Adrenal gland (tissue), 19 donors: ENCODE measurements at places on chromosomes 1 and 21. TPM values are rescaled to one million over a fixed set of nuclear protein-coding genes. Genes with fewer than 3 reads are reported as not detected.
A peak's percentile ranks its signal among the peaks of the same experiment; 100 is the strongest.

DNA sequence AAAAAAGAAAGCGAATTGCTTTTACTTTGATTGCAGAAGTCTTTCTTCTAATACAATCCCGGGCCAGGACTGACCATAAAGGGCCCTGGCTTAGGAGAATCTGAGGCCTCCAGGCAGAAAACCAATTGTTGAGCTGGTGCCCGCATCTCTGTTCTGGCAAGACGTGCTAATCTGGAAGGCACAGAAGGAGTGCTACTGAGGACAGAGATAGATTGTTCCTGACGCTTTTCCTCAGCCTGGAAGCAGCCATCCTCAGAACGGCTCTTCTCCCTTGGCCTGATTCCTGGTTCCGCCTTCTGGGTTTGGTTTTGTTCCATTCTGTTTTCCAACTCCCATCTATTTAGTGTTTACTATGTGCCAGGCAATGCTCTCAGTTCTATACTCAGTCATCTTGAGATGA is 44.8 kb upstream of the SPOCD1 start:
- no peaks in the 10 kb centered on the region for H3K4me1 ChIP-seq
- DNase-seq: no peak
- H3K27me3 ChIP-seq: no peaks in the 10 kb centered on the region

GRCh38 chr1:244768186-244768585 is 67.3 kb upstream of the COX20 start:
- H3K4me1 ChIP-seq: no peaks in the 10 kb centered on the region
- no peak overlapping the region for H3K27ac ChIP-seq
- no peaks in the 10 kb centered on the region for H3K27me3 ChIP-seq
- DNase-seq: no peak
- no peak overlapping the region for H3K4me3 ChIP-seq
- no peaks in the 10 kb centered on the region for H3K36me3 ChIP-seq

DNA sequence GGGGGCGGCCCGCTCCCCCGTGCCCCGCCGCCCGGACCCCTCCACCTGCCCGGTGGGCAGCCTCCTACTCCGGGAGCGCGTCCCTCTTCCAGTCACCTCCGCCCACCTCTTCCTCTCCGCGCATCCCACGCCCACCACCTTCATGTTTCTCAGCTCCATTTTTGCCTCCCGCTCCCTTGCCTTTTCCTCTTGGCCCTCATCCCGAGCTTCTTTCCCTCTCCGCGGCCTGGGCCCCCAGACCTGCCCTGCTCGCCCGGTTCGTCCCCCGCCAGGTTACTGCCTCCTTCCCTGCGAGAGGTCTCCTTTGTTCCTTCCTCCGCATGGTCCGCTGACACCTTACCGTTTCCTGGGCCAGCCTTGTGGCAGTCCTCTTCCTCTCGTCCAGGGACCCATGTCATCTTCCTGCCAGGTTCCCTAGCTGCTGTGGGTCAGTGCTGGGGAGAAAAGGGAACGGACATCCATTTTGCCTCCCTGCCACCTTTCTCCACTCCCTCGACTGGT is 563 bp downstream of the QSOX1 start:
- H3K27ac ChIP-seq: no peak overlapping the region
- H3K4me3 ChIP-seq: peak overlapping the region; percentile 80
- no peaks in the 10 kb centered on the region for H3K27me3 ChIP-seq
- peaks cover 37% of the 10 kb centered on the region for H3K4me1 ChIP-seq
- DNase-seq: peak; percentile 38
- H3K36me3 ChIP-seq: no peaks in the 10 kb centered on the region

DNA sequence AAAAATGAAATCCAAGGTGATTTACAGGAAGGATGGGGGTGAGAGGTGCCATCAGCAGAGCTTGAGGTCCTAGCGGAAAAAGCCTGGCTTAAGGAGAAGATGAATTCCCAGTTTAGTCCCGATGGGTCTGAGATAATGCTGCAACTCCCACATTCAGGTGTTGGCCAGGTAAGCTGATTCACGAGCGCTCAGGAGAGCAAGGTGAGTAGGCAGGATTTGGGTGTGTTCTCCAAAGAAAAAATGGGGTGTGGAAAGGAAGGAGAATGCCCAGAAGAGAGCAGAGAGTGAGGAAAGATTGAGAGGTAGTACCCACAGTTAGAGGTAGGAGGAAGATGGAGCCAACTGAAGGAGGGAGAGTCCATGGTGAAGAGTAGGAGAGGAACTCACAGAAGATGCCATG is 12.5 kb downstream of the RIMS3 start:
- no peaks in the 10 kb centered on the region for H3K4me1 ChIP-seq
- DNase-seq: no peak
- no peaks in the 10 kb centered on the region for H3K27me3 ChIP-seq
- no peaks in the 10 kb centered on the region for H3K36me3 ChIP-seq
- no peak overlapping the region for H3K27ac ChIP-seq

DNA sequence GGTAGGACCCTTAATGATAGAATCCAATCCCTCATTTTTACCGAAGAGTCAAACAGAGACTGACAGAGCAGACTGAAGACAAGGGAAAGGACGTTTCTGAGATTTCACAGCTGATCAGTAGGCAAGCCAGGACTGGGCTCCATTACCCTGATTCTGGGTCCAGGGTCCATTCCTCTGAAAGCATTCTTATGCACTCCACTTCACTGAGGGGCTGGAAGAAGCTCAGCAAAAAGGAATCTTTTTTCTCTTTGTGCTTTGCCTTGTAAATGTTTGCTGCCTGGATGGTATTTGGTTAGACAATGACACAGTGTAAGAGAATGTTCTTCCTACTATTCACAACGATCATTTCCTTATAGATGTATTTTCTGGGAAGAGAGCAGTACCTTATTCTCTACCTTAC is 331.3 kb upstream of the PROX1 start:
- H3K4me3 ChIP-seq: no peak overlapping the region
- no peak overlapping the region for H3K27ac ChIP-seq
- no peaks in the 10 kb centered on the region for H3K36me3 ChIP-seq
- no peaks in the 10 kb centered on the region for H3K4me1 ChIP-seq

DNA sequence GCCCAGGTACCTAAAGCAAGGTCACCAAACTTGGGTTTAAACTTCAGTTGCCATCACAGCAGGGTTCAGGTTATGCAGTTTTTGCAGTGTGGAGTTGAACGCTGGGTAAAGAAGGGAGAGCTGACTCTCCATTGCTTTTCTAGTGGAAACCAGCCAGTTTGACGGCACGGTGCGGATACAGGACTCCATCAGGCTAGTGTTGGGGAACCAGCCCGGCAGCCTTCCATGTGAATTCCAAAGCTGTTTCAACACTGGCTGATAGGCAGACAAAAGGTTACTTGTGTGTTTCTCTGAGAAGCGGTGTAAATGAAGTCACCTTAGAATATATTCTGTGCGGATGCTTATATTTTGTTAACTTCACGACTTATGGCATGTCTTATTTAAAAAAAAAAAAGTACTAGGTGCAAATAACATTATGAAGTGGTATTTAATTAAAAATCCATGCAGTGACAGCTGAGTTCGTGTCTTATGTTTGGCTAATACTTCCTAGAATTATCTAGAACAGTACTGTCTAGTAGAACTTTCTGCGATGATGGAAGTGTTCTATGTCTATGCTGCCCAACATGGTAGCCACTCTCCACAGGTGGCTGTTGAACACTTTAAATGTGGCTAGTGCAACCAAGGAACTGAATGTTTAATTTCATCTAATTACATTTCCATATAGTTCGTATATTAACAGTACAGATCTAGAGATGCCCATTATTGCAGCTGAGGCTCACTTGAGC is 29.9 kb upstream of the RCAN3 start:
- no peaks in the 10 kb centered on the region for H3K36me3 ChIP-seq
- no peaks in the 10 kb centered on the region for H3K4me1 ChIP-seq
- H3K27me3 ChIP-seq: no peaks in the 10 kb centered on the region
- no peak overlapping the region for H3K4me3 ChIP-seq

DNA sequence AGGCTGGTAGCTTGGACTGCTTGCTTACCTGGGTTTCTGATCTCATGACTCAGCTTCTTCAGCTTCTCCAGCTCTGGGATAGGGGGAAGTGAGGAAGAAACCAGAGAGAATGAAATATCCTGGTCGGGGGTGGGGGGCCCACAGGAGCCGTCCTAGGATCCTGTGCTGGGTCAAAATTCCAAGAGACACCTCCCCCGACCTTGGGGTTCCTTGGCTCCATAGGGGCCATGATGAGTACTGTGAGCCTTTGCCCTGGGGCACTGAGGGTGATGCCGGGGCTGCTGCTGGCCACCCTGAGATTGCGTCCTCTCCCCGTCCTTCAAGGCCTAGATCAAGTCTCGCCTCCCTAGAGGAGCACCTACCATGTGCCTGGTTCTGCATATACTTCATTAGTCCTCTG is 40.0 kb downstream of the MYOM3 start:
- no peak for DNase-seq
- H3K4me1 ChIP-seq: no peaks in the 10 kb centered on the region
- no peaks in the 10 kb centered on the region for H3K27me3 ChIP-seq
- no peak overlapping the region for H3K27ac ChIP-seq

GRCh38 chr1:214918745-214919144 is 163.8 kb upstream of the KCNK2 start:
- H3K27me3 ChIP-seq: no peaks in the 10 kb centered on the region
- DNase-seq: no peak
- no peak overlapping the region for H3K4me3 ChIP-seq
- H3K27ac ChIP-seq: no peak overlapping the region

GRCh38 chr1:47759936-47760629 is 237.1 kb downstream of the TRABD2B start:
- no peaks in the 10 kb centered on the region for H3K27me3 ChIP-seq
- no peak overlapping the region for H3K4me3 ChIP-seq
- H3K36me3 ChIP-seq: no peaks in the 10 kb centered on the region
- no peaks in the 10 kb centered on the region for H3K4me1 ChIP-seq
- H3K27ac ChIP-seq: no peak overlapping the region

GRCh38 chr1:192395895-192396294 is 79.1 kb downstream of the RGS21 start:
- H3K36me3 ChIP-seq: no peaks in the 10 kb centered on the region
- no peaks in the 10 kb centered on the region for H3K27me3 ChIP-seq

DNA sequence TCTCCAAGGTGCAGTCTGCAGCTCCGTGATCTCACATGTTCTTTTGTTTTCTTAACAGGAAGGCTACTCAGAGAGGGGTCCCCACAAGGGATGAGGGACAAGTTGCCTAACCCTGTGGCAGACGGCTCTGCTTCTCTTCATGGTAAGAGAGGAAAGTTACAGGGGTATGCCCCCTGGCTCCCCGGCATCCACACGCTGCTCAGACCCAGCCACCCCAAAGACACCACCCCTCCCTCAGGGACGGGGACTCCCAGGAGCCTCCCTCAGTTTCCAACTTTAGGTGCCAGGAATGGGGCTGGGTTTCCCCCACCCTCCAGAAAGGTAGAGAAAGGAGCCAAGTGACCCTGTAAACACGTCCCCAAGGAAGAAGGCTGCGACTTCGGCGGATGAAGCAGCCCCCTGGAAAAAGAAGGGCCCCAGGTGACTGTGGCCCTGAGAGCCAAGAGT is 19.7 kb downstream of the OPTC start:
- no peaks in the 10 kb centered on the region for H3K27me3 ChIP-seq
- H3K4me3 ChIP-seq: no peak overlapping the region
- no peaks in the 10 kb centered on the region for H3K36me3 ChIP-seq

GRCh38 chr1:115089420-115090185 is at the start of gene TSPAN2:
TSS of gene TSPAN2 (minus strand) at chr1:115089503. CDS start at chr1:115089432, 71 bp downstream.
- H3K4me3 ChIP-seq: peak within 1 kb of the TSS; percentile 58
- no peaks in the 10 kb centered on the region for H3K4me1 ChIP-seq
- peak; percentile 27 for DNase-seq
- H3K27ac ChIP-seq: no peak within 1 kb of the TSS
- no peaks in the 10 kb centered on the region for H3K36me3 ChIP-seq

DNA sequence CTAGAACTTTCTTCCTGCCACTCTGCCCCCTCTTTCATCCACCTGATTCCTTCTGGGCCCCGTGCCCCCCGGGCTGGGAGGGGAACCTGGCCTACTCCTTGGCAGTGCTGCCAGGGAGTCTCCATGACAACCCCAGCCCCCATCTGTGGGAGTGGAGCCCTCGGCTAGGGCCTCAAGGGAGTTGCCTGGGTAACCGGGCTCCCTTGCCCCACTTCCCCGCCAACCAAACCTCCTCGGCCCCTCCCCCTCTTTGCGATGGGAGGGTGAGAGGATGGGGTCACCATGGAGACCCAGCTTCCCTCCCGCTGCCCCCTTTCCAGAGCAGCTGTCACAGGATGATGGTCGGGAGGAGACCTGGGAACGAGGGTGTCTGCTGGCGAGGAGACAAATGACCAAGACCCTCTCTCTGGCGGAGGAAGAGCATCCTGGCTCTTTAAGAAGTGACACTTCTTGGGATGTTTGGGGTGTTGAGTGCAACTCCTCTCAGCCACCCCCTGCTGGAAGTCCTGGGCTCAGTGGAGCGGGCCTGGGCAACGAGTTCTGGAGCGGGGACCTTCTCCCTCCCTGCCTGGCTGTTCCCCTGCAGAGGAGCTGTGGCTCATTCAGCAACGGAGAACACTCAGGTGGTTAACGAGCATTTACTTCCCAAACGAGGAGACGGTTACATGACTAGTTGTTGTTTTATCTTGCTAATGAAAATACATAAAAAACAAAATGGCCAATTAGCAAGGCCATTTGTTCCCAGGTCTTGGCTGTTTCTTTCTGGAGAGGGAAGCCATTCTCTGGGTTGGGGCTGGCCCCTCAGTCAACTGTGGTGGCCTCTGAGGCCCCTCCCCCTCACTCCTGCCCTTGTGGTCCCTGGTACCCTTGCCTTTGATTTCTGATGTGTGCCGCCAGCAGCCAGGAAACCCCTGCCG is 82.8 kb downstream of the UBIAD1 start:
- H3K27ac ChIP-seq: no peak overlapping the region
- no peak for DNase-seq
- no peaks in the 10 kb centered on the region for H3K36me3 ChIP-seq
- H3K4me3 ChIP-seq: no peak overlapping the region
- no peaks in the 10 kb centered on the region for H3K4me1 ChIP-seq

- H3K4me3 ChIP-seq: no peak overlapping the region
- peak; percentile 83 for DNase-seq
- H3K27me3 ChIP-seq: no peaks in the 10 kb centered on the region
These were observed 34.4 kb upstream of the RNF19B start for GRCh38 chr1:32998997-32999396.

DNA sequence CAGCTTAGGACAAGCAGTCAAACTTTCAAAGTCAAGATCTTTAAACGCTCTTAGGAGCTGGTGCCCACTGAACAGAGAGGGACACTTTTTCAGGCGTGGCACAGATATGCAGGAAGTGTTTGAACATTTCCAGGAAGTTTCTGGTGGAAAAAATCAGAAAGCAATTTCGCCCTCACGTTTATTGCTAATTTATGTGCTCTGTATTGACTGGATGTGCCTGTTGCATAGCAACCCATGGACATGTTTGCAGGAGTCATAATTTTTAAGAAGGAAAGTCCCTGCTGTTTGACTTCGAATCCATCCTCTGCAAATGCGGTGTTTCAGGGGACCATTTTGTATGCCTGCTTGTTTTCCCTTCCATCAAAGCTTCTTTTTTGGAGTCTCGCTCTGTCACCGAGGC is 239.9 kb upstream of the IRF2BP2 start:
- no peaks in the 10 kb centered on the region for H3K4me1 ChIP-seq
- no peaks in the 10 kb centered on the region for H3K36me3 ChIP-seq
- H3K27me3 ChIP-seq: no peaks in the 10 kb centered on the region
- no peak for DNase-seq
- H3K27ac ChIP-seq: no peak overlapping the region
- no peak overlapping the region for H3K4me3 ChIP-seq

Gene OR2T8
- total RNA-seq: not detected

Gene EPHA2
- 14.3 TPM for total RNA-seq

Gene AMPD1
- not detected for total RNA-seq

Gene BLACAT1
- total RNA-seq: not detected

Gene SEMA4A
- total RNA-seq: 2.4 TPM

Gene GJA4
- 10.8 TPM for total RNA-seq

Gene SRM
- 49.9 TPM for total RNA-seq
